ENCODE measurements at places on chromosomes 12 and 14.

- DNase-seq, result no peak
These were observed 107.7 kb downstream of the SLC38A1 start for GRCh38 chr12:46160981-46161690.

DNA sequence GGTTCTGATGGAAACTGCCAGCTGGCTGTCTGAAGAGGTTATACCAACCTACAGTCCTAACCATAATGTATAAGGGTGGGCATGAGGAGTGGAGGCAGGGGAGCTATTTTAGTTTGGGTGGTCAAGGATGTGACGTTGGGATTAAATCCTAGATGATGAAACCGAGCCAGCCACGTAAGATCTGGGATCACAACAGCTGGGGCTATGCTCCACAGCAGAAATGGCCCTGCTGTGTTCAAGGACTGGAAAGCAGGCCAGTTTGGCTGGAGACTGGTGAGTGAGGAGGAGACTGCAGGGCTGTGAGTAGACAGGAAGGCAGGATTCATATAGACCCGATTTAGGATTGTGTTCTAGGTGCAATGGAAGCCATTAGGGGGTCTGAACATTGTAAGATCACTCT, 66.1 kb downstream of the SAMD4A start:
- no peak for DNase-seq

DNA sequence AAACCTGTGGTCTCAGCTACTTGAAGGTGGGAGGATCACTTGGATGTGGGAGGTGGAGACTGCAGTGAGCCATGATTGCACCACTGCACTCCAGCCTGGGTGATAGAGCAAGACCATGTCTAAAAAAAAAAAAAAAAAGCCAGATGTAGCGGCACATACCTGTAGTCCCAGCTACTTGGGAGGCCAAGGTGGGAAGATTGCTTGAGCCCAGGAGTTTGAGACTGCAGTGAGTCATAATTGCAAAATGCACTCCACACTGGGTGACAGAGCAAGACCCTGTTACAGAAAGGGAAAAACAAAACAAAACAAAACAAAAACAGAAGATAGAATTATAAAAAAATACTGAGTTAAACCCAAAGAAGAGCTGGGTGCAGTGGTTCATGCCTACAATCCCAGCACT, 29.1 kb upstream of the APOF start:
- DNase-seq, result no peak

GRCh38 chr12:79691511-79692248, 916 bp upstream of the PAWR start:
- DNase-seq, result no peak

- DNase-seq, result no peak
These were observed 523.7 kb upstream of the FOXG1 start for GRCh38 chr14:28242895-28243294.

DNA sequence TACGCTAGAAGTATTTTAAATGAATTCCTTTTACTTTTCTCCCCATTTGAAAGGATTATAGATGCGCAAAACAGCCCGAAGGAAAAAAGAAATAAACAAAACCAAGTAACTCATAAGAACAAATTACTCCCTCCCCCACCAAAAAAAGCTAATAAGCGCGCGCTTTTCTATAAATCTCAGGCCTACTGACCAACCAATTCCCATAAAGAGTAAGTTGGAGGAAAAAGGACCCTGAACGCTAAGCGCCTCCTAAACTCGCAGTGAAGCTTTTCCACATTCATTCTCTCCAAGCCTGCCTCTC, 588 bp downstream of the MBIP start:
- no peak for DNase-seq

DNA sequence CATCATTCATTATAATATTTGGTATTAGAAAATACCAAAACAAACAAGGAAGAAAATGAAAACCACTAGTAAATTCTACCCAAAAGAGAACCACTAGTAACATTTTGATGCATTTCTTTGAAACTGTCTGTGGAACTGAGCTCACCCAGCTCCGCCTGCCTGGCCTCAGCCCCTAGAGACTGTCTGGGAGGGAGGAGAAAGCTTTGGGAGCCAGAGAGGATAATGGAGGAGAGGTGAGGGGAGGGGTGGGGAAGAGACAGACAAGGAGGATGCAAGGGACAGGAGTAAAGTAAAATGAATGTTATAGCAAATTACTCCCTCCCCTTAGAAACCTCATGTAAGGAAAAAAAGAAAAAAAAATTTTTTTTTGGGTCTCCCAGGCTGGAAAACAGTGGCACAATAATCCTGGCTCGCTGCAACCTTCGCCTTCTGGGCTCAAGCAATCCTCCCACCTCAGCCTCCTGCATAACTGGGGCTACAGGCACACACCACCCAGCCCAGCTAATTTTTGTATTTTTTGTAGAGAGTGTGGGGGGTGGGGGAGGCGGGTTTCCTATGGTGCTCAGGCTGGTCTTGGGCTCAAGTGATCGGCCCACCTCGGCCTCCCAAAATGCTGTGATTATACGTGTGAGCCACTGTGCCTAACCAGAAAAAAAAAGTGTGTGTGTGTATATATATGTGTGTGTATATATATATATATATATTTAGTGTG, 3.2 kb upstream of the MMP19 start:
- DNase-seq, result no peak

DNA sequence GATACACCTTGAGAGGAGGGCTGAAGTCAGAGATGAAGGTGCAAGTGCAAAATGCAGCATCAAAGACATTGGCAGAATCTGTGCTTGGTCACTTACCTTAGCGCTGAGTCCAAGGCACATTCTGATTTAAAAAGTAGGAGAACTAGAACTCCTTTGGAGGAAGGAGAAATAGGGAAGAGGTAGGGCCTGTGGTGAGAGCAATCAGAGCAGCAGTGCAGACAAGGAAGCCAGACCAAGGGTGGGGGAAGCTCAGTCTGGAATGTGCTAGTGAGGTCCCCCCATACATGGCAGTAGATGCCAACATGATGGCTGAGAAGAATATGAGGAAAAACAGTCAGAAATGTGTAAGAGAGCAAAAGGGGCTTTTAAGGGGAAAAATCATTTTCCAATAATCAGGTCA, 206.5 kb downstream of the SSPN start:
- no peak for DNase-seq

DNA sequence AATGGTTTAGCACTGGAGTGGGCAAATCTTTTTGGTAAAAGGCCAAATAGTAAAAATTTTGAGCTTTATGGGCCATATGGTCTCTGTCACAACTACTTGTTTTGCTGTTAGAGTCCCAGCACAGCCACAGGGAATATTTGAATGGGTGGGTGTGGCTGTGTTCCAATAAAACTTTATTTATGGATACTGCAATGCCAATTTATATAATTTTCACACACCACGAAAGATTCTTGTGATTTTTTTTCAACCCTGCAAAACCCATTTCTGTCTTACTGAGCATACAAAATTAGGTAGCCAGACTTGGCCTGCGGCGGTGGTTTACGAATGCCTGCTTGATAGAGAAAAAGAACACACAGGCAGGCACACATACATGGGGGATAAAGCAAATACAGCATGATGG, 28.3 kb downstream of the TMEM120B start:
- DNase-seq, result no peak

- no peak for DNase-seq
These were observed 37.8 kb upstream of the CRADD start for GRCh38 chr12:93639406-93639805.

DNA sequence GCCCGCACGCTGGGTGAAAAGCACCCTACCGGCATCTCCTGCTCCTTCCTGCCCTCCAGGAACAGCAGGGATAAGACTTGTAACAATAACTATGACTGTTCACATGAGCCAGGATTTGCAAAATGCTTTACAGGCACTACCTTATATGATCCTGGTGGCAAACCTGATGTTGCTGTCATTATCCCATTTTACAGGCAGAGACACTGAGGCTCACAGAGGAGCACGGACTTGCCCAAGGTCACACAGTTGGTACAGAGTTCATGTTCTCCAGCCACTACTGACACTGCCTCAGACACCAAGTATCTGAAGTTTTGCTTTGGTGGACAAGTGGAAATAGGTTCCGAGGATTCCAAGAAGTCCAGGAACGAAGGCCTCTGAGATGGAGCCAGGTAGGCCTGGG, 22.6 kb downstream of the GLTP start:
- no peak for DNase-seq

DNA sequence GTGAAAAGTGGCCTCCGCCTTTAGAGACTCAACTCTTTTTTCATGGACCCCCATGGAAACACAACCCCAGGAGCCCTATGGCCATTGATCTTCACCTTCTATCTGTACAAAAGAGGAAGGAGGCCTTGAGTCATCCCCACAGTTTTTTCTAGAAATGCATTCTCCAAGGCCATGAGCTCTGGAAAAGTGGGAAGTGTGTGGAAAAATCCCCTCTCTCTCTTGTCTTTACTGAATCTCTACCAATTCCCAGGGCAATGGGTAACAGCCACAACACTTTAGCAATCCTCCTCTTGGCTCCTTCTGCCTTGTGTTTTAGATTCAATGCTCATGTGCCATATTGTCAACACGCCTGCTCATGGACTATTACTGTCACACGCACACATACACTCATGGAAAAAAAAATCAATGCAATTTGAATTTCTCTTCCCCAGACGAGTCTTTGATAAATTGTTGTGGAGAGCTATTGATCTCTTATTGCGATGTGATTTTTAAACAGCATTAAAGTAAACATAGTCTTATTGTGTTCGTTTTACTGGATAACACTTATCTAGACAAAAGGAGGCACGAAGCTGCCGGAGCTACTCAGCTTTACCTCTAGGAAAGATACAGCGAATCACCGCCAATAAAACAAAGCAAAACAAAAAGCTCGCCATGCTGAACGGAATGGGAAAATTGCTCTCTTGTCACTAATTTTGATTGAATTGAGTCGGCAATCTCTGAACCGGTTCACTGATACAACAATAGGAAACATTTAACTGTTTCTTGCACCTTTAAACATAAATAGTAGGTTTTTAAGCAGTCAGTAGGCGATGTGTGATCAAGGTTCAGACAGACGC, 260.3 kb downstream of the VRK1 start:
- no peak for DNase-seq

DNA sequence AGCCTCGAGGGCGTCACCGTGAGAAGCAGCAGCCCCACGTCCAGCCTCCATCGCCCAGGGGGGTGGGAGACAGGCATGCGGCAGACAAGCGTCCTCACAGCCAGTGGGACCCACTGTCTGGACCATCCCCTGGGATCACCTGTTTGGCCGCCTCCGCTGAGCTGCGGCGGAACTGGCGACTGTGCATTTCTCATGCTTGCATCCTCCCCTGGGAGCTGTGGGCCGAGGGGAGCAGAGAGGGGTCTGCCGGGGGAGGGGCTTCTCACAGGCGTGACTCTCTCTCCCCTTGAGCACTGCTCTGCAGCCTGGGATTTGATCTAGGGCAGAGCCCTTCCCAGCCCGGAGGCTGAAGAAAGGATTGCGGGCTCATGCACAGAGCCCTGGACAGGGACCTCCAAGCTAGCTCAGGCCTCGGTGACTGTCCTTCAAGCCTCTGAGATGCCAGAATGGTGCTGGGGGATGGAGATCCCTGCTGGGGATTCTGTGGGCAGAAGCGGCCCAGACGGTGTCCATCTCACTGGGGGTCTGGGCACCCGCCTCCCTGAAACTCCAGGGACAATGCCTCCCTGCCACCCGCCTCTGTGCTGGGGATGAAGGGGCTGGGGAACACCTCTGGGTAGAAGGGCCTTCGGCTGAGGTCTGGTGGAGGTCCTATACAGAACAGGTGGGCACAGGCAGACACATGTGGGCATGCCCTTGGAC, 61.1 kb downstream of the PRIMA1 start:
- DNase-seq, result no peak

- no peak for DNase-seq
These were observed 139.8 kb downstream of the ZFP36L1 start for GRCh38 chr14:68653108-68653507.

DNA sequence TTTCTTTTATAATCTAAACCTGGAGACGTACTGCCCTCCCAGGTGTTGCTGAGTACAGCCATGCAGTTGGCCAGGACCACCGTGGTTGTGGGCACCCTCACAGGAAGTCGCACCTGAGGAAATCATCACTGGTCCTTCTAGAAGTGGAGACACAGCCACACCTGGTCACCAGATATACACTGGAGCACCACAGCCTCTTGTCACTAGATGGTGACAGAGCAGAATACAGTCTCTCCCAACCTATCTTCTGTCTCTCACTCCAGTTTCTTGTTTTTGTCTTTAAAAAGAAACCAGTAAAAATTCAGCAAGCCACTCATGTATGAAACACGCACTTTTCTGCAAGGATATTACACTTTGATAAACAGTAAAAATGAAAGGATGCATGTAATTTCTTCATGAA, 43.1 kb upstream of the GPHB5 start:
- no peak for DNase-seq

- DNase-seq, result no peak
These were observed 1.6 kb upstream of the DGKA start for GRCh38 chr12:55929306-55929791.

GRCh38 chr12:11133816-11134215, 628 bp downstream of the TAS2R30 start:
- no peak for DNase-seq

GRCh38 chr14:23577004-23577681, 1.4 kb downstream of the JPH4 start:
- DNase-seq, result no peak

DNA sequence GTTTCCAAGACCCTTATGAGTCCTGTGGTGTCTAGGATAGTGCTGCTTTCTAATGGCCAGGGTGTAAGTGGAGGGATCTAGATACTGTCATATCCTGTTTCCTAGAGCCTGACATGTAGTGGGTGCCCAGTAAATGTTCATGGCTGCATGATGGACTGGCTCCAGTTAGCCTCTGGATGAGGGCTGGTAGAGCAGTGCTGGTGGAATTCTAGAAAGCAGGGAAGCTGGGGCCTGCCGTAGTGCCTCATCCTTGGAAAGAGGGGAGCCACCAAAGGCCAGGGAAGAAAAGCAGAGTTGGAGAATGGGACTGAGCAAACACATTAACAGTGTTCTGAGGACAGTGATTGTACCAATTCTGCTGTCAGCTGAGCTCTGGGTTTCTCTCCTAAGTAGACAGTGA, 637 bp downstream of the GZMB start:
- DNase-seq, result no peak

GRCh38 chr14:105376521-105377440, 21.6 kb upstream of the TEX22 start:
- no peak for DNase-seq

GRCh38 chr14:93015505-93015904, 92.6 kb downstream of the CHGA start:
- no peak for DNase-seq

GRCh38 chr12:39499296-39499695, 56.4 kb upstream of the KIF21A start:
- DNase-seq, result no peak

GRCh38 chr12:80352474-80352873, 91.6 kb upstream of the PTPRQ start:
- peak; percentile 6 for DNase-seq

GRCh38 chr12:27193106-27193505, 51.0 kb upstream of the STK38L start:
- no peak for DNase-seq

- no peak for DNase-seq
These were observed 6.8 kb upstream of the SPTLC2 start for GRCh38 chr14:77623201-77623600.

- no peak for DNase-seq
These were observed 30.7 kb downstream of the LRIG3 start for GRCh38 chr12:58889557-58889956.

All from non-pigmented ciliary epithelial cell (primary cell).